ENCODE measurements at places on chromosomes 3 and 15. TPM values are rescaled to one million over a fixed set of nuclear protein-coding genes. Genes with fewer than 3 reads are reported as not detected.

Gene NDN
- total RNA-seq, result 0.31 TPM

Gene ALDH1A2
- total RNA-seq, result 2.0 TPM

Gene GOLGA8O
- total RNA-seq, result 3.7 TPM

Gene TNFSF10
- total RNA-seq, result 20.6 TPM

Gene FGF7
- 0.10 TPM for total RNA-seq

Gene SERP1
- total RNA-seq, result 261 TPM

Gene GP9
- total RNA-seq, result 28.1 TPM
